ENCODE measurements at places on chromosomes 12 and 14.

GRCh38 chr12:24997496-24997895, 48.6 kb upstream of the BCAT1 start:
- DNase-seq = no peak

- no peak for DNase-seq
Observed at GRCh38 chr12:15763328-15763727, 25.9 kb downstream of the EPS8 start.

DNA sequence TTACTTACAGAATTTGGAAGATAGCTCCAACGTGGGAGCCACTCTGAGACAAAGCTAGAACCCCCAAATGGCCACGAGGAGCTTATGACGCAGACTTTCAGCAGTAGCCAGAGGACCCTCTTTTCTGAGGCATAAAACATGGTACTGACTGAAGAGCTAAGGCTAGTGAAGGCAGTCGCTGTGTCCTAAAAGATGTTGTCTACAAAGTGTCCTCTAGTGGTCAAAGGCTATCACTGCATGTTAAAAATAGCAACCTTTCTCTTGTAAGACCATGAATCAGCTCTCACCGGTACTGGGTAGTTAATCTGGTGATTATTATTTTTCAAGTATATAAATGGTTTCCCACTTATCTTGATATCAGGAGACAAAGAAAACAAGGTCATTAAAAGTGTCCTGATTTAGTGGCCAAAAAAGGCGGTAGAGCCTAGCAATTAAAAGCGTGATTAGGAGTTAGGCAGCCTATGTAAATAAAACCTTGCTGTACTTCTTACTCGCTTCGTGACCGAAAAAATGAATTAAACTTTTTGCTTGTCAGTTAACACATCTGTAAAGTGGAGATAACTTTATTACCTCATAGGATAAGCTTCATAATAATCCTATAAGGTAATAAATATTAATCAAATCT, 47.0 kb upstream of the LGR5 start:
- DNase-seq = peak; percentile 66

GRCh38 chr12:95431120-95431519, 42.8 kb upstream of the METAP2 start:
- no peak for DNase-seq

- DNase-seq = no peak
Observed at GRCh38 chr12:114676142-114676741, 7.7 kb downstream of the TBX3 start.

Data from SW480 (cell line).